ENCODE measurements at places on chromosomes 1 and 21.
A peak's percentile ranks its signal among the peaks of the same experiment; 100 is the strongest.

DNA sequence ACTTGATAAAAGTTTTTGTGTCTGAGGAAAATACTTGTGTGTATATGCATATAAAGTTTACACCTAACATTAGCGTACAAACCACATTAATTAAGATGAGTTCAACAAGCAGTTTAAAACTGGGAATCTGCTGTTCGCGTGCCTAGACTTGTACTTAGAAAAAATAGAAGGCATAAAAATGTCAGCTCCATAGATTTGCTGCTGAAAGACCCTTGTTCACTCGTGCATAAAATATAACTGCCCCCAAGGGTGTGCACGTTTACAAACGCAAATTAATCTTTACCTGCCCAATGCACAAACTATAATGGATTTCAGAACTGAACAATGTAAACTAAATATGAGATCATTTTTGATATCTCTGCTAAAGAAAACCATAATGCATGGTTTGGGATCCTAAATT is 392.3 kb upstream of the ADGRL2 start:
- no peak for DNase-seq

DNA sequence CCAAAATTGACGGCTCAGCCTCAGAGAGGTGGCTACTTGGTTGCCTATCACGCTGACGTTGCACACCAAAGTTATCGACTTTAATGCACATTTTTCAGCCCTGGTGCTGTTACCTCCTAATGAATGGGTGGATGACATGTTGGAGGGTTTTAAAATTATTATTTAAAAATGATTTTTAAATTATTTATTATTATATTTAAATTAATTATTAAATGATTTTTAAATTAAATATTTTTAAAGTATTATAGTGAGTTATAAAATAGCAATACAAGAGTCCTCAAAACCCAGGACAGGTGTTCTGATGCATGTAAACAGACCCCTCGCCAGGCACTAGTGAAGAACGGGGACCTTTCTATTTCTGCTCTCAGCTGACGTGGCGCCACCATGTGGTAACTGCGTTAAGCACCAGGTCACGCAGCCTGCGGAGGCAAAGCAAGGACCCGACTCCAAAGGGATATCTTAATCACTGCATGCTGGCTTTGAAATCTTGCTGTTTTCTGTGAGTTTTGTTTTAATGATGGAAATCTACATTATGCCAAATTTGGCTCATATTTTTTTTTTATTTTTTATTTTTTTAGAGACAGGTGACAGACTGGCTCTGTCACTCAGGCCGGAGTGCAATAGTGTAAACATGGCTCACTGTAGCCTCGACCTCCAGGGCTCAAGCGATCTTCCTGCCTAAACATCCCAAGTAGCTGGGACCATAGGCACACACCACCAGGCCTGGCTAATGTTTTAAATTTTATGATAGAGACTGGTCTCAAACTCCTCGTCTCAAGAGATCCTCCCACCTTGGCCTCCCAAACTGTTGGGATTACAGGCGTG is 22.6 kb downstream of the CASP9 start:
- DNase-seq, result peak; percentile 19

DNA sequence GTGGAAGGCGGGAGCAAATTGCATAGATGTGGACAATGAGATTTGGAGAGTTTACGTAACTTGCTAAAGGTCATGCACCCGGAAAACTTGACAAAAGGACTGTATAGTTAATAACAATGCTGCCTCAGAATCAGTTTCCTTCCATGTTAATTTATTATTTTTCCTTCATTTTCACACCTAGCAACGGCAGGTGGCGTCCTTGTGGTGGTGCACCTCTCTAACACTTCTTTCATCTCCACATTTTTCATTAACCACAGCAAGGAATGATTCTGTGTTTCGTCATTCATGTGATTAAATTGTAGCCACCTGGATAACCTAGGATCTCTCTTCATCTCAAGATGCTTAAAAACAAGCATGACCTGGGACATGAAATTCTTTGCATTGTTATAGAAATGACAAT is 2133.0 kb downstream of the NCAM2 start:
- no peak for DNase-seq

DNA sequence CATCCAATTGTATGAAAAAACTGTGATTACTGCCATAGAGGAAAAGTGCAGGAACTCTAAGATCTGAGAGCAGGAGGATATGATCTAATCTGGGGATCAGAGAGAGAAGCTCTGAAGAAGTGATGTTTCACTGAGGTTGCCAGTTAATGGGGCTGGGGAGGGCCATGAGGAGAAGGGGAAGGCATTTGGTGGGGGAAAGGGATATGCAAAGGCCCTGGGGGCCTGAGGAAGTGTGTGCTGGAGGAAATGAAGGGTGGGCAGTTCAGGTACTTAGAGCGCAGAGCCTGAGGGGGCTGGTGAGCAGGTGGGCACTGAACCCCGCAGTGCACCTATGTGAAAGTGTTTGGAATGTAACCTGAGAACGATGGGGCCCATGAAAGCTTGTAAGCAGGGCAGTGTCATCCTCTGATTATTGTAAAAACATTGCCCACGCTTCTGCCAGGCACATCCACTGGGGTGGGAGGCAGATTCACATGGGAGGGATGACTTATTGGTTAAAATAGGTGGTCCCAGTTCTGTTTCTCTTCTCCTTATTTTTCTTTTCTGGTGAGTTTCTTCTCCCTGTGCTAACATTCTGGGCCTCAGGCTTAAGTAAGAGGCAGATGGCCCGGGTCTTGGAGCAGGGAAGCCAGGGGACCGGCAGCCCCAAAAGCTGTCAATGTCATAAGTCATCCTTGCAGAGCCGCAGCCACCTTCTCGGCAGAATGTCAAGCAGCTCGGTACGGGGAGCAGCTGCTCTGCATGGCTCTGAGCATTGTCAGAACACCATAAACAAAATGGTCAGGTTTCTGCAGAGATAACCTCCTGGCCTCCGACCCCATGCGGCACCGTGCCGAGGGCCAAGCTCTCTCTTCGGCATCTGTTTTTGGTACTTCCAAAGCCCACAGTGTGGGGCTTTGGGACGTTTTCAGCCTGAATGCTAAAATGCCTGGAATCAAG is 492.0 kb upstream of the VAMP3 start:
- DNase-seq, result no peak

DNA sequence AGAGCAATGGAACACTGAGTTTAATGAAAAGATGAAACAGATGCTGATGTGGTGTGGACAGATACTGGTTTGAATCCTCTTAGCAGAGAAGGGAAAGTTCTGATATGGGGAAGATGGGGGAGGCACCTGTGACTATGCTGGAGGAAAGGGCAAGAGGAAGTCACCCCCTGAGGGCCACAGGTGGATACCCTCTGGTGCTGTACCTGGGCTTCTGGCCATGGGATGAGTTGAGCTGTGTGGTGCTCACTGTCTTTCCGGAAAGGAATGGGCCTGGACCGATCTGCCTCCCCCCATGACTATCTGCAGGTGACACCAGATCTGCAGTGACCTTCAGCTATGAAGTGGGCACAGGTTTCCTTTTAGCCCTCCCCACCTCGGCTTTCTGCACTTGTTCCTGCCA is 52.4 kb downstream of the IER5 start:
- no peak for DNase-seq

DNA sequence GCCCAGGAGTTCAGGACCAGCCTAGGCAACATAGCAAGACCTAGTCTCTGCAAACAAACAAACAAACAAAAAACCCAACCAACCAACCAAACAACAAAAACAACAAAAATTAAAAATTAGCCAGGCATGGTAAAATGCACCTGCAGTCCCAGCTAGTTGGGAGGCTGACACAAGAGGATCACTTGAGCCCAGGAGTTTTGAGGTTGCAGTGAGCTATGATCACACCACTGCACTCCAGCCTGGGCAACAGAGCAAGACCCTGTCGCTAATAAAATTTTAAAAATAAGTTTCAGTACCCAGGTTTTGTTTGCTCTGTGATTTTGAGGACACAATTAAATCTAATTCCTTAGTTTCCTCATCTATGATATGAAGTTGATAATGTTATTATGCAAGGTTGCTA is 201.3 kb downstream of the SLC45A1 start:
- DNase-seq, result no peak

DNA sequence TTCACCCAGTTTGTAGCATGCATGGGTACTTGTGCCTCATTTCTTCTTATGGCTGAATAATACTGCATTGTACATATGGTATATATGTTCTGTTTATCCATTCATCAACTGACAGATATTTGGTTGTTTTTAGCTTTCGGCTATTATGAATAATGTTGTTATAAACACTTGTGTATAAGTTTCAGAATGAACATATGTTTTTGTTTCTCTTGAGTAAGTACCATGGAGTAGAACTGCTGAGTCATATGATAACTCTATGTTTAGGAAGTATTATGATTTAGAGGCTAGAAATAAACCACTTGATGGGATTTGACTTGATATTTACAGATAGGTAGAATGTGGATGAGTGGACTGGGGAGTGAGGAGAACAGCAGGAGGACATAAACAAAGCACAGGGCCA is 48.6 kb downstream of the WNT2B start:
- DNase-seq, result no peak

GRCh38 chr21:39022466-39022862 is 160.8 kb downstream of the PSMG1 start:
- DNase-seq, result no peak

DNA sequence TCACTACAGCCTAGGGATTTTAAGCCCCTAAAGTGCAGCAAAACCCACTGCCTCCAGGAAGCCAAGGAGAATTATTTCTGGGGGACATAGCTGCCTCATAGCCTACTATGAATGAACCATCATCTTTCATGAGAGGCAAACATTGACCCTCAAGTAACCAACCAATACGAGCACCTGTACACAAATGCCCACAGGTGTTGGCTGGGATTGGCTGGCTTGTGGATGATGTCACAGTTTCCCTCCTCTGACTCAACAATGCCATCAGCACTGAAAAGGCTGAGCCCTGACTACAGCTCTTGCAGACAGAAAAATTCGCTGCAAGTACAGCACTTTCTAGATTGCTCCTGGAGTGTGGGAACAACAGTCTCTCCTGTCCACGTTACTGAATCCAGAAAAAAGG is at the start of gene HMGB4:
HMGB4 (plus strand) TSS at position 301 of the 400 bp plus-strand sequence. CDS start 113 bp downstream, outside the sequence.
- no peak for DNase-seq

DNA sequence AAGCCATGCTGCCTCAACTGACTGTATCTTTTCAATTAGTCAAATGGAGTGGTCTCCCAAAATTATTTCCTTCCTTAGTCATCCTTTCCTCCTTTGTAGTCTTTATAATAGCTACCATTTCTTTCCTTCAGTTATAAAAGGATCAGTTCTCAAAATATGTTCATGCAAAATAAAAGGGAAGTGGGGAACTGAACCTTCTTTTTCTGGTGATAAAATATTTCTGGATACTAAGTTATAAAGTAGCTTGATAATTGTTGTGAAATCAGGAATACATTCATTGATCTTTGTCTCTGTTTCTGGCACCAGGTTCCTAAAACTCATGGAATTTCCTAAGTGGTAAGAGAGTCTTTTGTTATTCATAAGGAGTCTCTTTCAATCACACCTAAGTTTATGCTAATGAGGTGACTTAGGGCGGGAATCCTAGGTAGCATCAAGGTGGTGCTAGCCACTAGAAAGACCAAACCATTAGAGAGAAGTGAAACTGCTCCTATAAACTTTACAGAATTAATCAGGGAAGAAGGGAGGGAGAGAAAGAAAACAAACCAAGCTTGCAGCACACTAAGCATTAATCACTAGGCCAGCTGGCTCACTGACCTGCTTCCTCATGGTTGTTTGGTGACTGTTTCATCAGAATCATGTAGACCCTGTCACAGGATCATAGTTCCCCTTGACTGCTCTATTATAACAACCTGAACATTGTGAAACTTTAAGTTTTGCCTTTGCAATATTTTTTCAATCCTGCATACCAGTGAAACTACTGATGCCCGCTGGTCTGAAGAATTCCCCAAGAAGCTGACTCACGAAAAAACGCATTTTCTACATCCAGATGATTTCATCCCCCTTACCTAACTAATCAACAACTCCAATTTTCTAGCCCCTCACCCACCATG is 161.6 kb upstream of the PTBP2 start:
- no peak for DNase-seq

GRCh38 chr1:3063379-3064295 is 5.4 kb upstream of the PRDM16 start:
- no peak for DNase-seq

- DNase-seq, result no peak
Observed at GRCh38 chr1:246476771-246477170, 30.3 kb downstream of the SMYD3 start.

DNA sequence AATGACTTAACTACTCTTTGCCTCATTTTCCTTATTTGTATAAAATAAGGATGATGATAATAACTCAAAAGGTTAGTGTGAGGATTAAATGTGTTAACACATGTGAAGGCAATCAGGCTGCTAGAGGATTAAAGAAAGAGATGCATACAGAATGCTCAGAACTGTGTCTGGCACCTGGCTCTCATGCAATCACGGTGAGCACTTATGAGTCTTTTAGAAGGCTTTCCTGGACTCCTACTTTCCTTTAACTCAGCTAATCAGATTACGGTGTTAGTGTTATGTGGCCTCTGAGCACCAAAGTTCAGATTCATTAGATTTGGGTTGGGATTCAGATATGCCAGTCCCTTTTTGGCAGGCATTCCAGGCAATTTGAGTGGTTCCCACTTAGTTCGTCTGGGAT is 311.6 kb upstream of the USP24 start:
- DNase-seq, result no peak

DNA sequence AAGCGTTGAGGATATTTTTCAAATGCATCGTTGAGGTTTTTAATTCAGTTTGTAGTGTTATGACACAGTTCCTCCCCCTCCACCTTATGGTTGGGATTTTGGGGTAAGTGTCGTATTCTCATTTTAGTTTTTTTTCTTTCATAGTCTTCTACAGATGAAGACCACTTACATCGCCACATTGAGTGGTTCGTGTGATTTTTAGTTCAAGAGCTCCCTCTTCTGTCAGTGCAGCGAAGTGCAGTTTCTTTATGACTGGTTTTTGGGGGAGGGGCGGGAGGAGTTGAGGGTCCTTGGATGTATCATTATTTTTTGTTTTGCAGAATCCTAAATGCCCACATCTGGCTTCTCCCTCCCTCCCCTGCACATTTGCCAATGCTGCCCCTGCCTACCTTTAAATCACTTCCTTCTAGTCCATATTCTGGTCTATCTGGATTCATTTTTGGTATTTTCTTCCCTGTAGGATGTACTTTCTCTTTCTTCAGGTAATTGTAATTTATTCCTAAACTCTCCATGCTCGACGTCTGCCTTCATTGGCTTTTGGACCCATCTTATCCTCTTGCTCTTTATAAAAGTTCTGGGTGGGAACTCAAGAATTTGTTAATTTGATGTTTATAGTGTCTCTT is 433.1 kb downstream of the CAMTA1 start:
- DNase-seq, result peak; percentile 2

GRCh38 chr1:197130677-197131304 is 15.7 kb downstream of the ASPM start:
- DNase-seq, result no peak

Measured in stimulated activated CD8-positive, alpha-beta memory T cell treated with anti-CD3 and anti-CD28 coated beads, Interleukin-15, amount 100 ng/mL, for 1 hour (primary cell).